Peyer's patch (tissue), 4 donors: ENCODE measurements at places on chromosomes 7 and 10. TPM values are rescaled to one million over a fixed set of nuclear protein-coding genes. Genes with fewer than 3 reads are reported as not detected.

DNA sequence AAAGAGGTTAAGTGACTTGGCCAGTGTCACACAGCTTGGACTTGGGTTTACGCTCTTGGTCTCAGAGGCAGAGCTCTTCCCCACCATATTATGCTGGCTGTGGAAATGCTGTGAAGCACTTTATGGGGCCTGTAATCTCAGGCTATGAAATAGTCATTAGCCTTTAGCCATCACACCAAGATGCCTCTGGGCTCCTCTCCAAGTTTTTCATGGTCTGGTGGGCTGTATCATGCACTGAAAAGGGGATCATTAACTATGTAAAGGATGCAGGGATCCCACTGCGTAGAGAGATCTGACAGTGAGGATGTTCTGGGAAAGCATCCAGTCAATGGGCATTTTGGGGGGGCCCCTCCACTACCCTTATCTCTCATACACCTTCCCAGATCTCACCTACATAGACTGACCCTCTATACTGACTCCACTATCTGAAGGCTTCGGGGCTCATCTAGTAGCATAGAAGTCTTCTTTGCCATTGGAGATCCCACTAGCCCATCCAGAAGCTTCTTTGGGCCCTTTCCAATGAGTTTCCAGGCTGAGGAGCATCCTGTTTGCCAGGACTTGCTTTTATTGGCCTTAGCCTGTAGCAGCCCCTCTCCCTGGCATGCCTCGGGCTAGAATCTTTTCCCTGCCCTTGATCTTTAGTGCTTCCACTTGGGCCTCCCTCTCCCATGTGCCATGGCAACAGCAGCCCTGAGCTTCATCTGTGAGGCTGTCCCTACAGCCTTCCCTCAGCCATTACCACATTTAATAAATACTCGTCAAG lies 19.6 kb downstream of the FRMPD2 start:
- DNase-seq: no peak

- DNase-seq: no peak
Observed at GRCh38 chr10:63522277-63522687, 1.1 kb downstream of the REEP3 start.

The CYP2C19 gene
- total RNA-seq: 23.1 TPM

The GIMAP6 gene
- 35.5 TPM for total RNA-seq

The ZNF775 gene
- total RNA-seq: 2.7 TPM

The AASS gene
- total RNA-seq: 10.1 TPM

The EPHA1 gene
- 52.8 TPM for total RNA-seq

The CDNF gene
- 6.7 TPM for total RNA-seq
